MG63 (cell line): ENCODE measurements at places on chromosomes 1 and 21.

DNA sequence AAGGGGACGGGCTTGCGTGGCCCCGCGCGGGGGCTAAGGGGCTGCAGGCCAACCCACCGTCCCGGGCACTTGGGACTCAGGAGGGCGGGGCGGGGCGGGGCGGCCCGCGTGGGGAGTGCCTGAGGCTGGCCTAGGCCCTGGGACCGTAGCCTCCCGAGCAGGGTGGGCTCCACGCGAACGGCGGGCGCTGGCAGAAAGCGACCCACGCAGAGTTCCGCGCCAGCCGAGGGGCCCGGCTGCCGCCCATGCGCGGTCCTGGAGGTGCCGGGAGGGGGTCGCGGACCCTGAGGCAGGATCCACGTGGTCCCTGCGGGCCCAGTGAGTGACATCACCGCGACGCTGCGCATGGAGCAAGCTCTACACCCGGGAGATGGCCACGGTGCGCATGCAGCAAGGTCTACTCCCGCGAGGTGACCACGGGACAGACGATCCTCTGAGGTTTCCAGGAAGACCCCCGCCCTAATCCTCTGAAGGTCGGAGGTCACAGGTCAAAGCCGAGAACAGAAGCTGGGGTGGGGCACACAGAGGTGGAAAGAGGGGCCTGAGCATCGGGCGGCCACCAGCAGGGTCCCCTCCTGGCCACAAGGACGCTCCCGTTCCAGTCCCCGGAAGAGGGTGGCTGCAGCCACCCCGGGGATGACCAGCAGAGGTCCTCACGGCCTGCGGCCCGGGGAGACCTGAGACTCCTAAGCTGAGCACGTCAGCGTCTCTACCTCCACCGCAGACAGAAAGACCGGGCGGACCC, 13.5 kb upstream of the SLC19A1 start:
- DNase-seq, result peak; percentile 86

GRCh38 chr1:95085376-95085775, 12.6 kb upstream of the ALG14 start:
- no peak for DNase-seq

DNA sequence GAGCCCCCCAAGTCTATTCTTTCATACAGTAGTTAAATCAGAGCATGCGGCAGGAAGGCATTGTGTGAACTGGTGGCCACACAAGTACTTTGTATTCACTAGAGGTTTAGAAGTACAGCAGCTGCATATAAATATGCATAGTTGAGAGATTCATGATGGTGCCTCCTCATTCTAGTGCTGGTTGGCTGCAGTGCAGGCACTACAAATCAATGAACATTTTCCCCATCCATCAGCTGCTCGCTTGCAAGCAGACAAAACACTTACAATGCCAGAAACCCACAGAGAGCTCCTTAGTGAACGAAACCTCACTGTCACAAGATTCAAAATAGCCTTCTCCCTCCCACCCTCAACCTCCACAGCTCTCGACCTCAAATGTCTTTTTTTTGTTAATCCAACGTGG, 726.2 kb downstream of the USP25 start:
- no peak for DNase-seq

DNA sequence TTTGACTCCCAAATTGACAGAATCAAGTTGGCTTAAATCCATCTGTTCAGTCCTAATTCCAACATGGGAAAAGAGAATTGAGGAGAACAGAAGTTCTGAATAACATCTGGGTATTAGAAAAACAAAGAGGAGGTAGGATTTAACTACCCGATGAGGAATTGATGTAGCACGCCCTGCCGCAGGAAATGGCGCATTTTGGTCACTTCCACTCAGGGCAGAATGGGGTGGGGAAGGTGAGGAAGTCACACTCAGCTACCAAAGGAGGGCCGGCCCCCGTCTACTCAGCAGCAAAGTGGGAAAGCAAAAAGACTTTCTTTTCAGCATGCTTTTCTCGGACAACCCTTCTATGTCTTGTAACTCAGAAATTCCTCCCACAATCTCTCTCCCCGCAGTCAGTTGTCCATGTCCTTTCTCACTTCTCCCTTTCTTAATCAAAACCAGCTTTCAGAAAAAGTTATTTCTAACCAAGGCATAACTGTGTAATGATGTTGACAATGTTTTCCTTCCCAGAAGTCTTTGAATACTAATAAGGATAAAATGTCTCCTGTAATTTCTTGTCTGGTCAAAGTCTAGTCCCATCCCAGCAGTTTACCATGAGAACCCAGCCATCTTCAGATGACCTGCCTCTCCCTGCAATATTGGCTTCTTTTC, 60.5 kb upstream of the SIPA1L2 start:
- no peak for DNase-seq

DNA sequence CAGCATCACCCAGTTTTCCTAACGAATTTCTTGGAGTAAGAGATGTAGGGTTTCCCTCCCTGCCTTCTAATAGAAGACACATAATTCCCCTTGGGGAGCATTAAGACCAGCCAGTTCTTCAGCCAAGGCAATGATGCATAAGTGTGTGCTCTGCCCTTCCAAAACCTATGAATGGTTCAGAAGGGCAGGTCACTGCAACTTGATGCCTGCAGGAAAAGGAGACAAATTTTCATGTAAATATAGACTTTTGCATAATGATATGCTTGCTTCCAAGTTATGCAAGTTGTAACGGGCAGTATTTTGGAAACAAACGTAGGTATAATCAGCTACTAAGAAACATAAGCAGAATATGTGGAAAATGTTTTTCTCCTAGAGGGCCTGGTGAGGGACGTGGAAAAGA, 31.6 kb downstream of the PTGS2 start:
- no peak for DNase-seq

DNA sequence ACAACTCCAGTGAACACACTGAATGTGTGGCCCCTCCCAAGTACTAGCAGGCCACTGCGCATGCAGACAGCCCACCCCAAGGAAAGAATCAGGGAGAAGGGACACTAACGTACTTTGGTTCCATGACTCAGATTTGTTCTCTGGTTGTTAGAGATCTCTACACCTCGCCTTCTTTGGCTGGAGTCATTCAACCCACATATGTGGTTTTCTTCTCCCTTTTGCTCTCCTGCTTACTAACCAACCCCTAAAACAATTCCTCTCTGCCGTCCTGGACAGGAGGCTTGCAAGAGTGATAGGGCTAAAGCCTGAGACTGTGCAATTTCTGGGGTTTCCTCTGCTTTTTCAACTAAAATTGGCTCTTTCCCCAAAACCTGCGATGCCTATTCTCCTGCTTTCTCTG, 5.7 kb upstream of the CD48 start:
- no peak for DNase-seq

- DNase-seq, result no peak
Observed at GRCh38 chr1:231104917-231105316, 56.9 kb upstream of the TRIM67 start.
